CD4-positive, alpha-beta T cell treated with Interleukin-4 for 4 hours (primary cell): ENCODE measurements at places on chromosomes 11 and 22.

- DNase-seq: no peak
These were observed 125.6 kb upstream of the SORL1-AS1 start for GRCh38 chr11:121578251-121578976.

GRCh38 chr11:68842427-68843051, 823 bp upstream of the CPT1A start:
- no peak for DNase-seq

GRCh38 chr22:47379037-47379436, 616.6 kb downstream of the TBC1D22A start:
- DNase-seq: no peak

GRCh38 chr11:65317025-65317786, 2.5 kb downstream of the CDC42EP2 start:
- no peak for DNase-seq

DNA sequence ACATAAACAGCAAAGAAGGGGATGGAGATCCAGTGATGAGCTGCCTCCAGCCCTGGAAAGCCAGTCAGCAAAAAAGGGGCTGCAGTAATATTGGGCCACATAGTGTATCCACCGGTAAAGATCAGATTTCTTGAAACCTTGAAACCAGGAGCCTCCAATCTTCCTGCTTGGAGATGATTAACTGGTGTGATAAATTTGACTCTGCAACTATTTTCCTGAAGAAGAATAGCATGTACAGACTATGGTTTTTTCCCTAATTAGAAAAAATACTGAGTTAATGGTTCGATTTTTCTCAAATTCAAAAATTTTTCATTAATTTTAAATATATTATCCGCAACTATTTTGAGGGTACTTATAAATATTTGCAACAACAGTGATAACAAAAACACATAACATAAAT, at the start of gene OR51B2:
Gene OR51B2 (minus strand): TSS at position 101 of the 400 bp plus-strand sequence. CDS start 0 bp downstream, at position 101.
- DNase-seq: no peak

DNA sequence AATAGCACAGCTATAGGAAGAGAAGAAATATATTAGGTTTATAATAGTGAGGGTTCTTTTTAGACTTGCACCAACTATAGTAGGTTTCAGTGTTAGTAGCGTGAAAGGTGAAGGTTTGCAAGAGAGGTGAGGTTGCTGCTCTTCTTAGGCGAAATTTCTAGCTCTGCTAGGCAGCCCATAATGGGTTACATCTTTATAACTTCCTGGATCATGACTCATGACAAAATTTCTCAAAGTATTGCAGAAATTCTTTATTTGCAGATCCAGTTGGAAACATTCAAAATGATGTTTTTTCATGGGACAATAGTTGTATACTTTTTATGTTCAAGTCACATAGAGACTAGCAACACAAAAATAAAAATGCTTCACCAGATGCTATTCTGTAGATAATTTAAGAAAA, 260.0 kb downstream of the SOX6 start:
- DNase-seq: no peak

DNA sequence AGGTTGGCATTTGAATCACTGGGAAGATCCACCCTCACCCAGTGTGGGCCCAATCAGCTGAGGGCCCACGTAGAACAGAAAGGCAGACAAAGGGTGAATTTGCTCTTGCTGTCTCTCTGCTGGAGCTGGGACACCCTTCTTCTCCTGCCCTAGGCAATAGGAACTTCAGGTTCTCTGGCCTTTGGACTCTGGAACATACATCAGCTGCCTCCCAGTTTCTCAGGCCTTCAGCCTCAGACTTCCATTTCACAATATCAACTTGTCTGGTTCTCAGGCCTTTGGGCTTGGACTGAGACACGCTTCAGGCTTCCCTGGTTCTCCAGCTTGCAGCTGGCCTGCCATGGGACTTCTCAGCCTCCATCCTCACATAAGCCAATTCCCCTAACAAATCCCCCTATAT, 14.7 kb upstream of the ASRGL1 start:
- no peak for DNase-seq

GRCh38 chr11:64713781-64714363, 9.1 kb downstream of the NRXN2 start:
- no peak for DNase-seq

GRCh38 chr11:74725701-74726100, 5.5 kb downstream of the CHRDL2 start:
- DNase-seq: no peak

DNA sequence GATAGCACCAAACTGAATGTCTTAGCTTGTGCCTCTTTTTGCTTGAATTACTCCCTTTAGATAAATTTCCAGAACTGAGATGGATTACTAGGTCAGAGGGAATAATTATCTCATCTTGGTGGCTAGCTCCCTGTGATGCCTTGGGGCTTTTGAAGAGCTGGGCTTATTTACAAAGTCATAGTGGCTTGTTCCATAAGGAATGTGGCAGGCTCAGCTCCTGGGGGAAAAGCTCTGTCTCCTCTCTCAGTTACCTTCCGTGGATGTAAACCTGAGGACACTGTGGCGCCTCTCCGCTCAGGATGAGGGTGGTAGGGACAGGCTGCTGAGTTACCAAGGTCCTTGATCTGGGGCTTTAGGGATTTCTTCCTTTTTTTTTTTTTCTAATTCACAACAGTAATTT, 121.7 kb downstream of the PARVA start:
- no peak for DNase-seq

DNA sequence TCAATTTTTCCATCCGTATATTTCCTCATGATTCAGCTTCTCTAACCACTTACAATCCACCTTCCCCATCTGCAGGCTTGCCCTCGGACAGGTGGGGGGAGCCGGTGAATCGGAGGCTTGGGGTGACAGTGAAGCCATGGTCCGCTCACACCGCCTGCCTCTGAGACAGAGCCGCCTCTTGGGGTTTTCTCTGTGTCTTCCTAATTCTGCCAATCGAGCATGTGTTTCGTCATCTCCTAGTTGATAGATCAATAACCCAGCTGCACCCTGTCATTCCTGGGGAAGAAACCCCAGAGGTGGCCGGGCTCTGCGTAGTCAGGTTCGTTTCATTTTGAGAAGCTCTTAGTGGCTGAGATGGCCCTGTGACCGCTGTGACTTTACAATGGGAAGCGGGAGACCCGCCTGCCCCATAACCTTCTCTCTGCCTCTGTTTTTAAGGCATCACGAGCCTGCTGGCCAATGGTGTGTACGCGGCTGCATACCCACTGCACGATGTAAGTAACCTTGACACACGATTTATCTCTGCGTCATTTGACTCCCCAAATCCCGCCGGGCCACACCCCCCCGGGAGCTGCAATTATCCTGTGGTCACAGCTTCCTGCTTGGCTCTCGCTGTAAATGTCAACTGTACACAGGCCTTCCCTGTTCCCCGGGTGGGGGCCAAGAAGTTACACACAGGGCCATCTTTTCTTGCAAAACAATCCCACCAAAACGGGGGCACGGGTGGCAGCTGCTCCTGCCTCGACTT, 33.3 kb downstream of the ANO1 start:
- DNase-seq: no peak

DNA sequence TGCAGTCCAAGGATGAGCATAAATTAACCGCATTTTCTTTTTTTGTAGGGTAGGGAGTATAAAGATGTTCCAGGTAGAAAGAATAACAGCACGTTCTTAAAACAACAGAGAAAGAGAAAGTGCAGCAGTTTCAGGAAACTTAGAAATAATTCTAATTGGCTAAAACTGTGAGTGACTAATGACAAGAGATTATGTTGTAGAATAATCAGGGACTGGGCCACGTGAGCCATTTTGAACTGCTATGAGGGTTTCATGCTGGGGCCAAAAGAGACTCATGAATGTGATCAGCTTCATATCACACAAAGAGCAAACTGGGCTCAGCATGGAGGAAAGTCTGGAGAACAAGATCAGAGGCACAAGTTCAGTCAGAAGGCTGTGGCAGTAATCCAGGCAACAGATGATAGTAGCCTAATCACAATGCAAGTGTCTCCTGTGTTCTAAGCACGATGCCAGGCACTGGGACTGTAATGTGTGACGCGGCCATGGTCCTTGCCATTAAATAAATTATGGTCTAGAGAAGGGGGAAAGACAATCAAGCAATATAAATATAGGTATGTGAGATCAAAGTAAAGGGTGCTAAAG, 17.9 kb downstream of the CWF19L2 start:
- no peak for DNase-seq

- DNase-seq: no peak
These were observed 66.9 kb upstream of the TTLL12 start for GRCh38 chr22:43253839-43254238.

- DNase-seq: no peak
These were observed 102.2 kb downstream of the NAT10 start for GRCh38 chr11:34207487-34208180.

DNA sequence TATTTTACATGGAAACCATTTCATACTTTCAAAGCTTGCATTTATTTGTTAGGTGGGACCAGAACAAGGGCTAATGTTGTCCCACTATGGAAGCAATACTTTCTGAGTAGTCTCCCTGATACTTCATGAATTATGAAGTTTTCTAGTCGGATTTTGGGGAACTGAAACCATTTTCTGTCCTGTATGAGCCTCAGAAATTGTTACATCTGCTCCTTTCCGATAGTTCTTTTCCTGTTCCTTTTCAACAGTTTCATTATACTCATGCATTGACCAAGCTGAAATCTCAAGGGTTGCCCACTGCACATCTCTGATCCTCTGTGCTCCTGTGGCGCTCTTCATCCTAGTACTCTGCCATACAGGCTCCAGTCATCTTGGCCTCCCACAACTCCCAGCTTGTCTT, 31.5 kb upstream of the GLYATL1 start:
- DNase-seq: no peak

- no peak for DNase-seq
These were observed 39.1 kb downstream of the TCIRG1 start for GRCh38 chr11:68077617-68078582.

DNA sequence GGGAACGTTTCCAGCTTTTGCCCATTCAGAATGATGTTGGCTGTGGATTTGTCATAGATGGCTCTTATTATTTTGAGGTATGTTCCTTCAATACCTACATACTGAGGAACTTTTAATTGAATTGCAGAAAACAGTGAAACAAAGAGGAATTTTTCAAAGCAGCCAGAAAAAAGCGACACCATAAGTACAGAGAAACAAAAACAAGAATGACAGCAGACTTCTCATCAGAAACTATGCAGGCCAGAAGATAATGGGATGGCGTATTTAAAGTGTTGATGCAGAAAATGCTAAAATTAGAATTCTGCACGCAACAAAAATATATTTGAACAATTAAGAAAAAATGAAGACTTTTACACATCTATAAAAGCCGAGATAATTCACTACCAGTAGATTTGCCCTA, 95.4 kb upstream of the TIMP3 start:
- DNase-seq: no peak

- no peak for DNase-seq
These were observed 3.2 kb downstream of the C11orf54 start for GRCh38 chr11:93744669-93745004.

- DNase-seq: no peak
These were observed 198.5 kb upstream of the CTSC start for GRCh38 chr11:88535916-88536547.

GRCh38 chr11:60932605-60933356, 8.5 kb downstream of the TMEM132A start:
- DNase-seq: no peak

DNA sequence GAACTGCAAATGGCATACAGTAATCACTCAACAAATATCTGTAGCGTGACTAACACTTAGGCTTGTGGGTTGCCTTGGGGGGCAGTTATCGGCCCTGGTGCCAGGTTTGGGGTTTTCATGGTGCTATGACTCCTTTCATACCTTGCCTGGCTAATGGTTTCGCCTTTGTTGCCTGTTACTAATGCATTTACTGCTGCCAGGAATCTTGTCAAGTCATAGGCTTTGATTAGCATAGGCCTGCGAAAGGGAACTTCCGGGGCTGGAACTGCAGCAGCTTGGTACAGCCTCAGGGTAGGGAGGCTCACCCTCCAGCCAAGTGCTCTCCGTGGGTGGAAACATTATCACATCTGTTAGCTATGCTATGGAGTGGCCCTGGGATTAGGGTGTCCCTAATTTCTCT, 13.2 kb downstream of the SLC25A18 start:
- DNase-seq: no peak

- no peak for DNase-seq
These were observed 233.3 kb downstream of the CEP164 start for GRCh38 chr11:117560780-117561530.

- no peak for DNase-seq
These were observed 113.0 kb downstream of the CTTN start for GRCh38 chr11:70511345-70511744.

DNA sequence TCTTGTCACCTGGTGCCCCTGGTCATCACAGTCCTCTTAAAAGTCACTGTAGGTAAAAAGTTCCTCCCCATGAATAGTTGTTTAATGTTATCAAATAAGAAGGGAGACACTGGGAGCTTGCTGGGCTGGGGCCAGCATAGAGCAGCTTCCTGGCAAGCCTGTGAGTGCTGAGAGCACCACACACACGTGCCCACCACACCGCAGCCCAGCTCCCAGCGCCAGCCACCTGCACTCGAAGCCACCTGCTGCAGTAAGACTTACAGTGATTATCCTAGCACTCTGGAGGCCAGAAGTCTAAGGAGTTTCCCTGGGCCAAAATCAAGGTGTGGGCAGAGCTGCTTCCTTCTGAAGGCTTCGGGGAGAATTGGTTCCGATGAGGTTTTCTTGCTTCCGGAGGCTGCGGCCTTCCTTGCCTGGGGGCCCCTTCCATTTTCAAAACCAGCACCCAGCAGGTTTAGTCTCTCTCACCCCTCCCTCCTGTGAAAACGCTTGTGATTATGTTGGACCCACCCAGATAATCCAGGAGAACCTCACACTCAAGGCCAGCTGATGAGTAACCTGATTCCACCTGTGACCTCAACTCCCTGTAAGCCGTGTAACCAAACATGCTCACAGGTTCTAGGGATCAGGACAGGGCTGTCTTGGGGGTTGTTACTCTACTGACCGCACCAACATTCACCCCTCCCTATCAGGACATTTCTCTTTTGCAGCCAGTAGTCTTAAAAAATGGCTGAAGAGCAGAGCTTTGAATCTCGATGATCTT, 687.2 kb downstream of the TBC1D22A start:
- DNase-seq: no peak

DNA sequence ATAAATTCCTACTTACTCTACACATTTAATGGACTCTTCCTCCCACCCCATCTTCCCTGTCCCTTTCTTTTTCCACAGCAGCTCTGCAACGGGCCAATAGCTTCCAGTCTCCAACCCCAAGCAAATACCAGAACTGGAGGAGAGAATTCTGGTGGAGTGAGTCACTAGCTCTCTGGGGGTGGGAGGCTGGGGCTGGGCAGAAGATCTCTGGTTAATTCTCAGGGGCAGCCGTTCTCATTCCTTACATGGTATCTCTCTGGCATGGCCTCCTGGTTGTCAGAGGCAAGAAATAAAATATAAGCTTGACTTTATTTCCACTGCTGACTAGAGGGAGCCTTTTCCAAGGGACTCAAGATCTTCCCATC, 90.4 kb upstream of the PARVA start:
- no peak for DNase-seq
